Pancreas (tissue), 10 donors: ENCODE measurements at places on chromosomes 12 and 14.
A peak's percentile ranks its signal among the peaks of the same experiment; 100 is the strongest.

DNA sequence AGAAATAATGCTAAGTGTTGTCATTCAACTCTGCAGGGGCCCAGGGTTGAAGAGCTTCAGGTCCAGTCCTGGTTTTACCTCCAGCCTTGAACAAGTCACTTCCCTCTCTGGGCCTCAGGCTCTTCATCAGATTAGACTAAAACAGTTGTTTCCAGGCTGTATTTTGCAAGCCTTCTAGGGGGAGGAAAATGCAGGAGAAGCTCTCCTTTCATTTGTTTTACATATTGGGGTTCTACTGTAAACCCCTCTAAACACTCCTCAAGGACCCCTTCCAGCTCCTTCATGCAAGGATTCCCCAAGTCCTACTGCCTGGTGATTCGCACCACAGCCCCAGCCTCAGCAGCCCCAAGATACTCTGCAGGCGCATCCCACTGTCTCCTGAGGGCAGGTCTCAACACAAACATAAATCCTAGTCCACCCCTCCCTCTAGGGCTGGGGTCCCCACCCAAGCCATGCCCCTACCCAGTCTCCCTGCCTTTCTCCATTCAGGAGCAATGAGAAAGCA is 2.7 kb downstream of the SDR9C7 start:
- DNase-seq: no peak

- no peak for DNase-seq
Observed at GRCh38 chr12:76041406-76041805, 9.8 kb upstream of the PHLDA1 start.

DNA sequence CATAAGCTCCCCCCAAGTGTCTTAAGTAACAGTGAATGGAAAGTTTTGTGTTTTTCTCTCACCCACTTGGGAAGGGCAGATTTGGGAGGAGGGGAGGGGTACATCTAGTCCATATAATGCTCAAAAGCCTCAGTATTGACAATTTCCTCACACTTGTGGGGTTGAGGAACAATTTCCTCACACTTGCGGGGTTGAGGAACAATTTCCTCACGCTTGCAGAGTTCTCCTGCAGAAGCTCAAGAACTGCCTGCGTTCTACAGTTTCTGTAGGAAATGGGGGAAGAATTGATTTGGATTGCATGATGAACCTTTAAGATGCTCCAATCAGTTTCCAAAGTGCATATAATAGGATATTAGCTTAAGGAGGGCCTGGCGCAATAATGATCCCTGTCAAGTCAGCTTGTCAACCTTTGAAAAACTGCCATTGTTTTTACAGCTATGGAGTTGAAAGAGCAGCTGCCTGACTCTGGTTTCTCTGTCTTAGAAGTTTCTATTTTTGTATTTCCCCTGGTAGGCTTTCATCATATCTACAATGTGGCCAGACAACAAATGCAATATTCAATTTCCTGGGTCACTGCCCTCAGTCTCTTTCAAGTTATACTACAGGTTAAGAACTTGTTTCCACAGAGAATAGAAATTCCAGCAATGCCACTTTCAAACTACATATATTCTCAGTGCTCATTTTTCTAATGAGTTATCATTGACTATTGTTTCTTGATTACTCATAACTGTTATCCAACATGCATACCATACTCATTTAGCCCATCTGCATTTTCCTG is 66.5 kb downstream of the PLEKHG7 start:
- DNase-seq: no peak

DNA sequence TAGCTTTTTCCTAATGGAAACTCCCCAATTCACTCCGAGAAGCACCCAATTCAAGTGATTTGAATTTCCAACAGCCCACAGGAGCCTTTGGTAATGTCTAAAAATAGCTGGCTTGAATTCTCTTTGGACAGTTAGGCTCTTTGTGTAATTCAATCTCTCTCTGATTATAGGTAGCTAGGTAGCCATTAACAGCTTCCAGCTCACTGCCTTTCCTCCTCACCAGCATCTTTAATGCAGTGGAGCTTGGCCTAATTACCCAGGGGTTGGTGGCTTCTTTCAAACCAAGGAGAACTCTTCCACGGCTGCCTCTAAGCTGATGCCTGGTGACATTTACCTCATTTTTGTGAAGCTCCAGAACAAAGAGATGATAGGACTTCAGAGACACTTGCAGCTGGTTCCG is 86.4 kb downstream of the WSCD2 start:
- no peak for DNase-seq

GRCh38 chr14:92887157-92887556 is 35.8 kb upstream of the CHGA start:
- no peak for DNase-seq

GRCh38 chr14:85313560-85314207 is 216.3 kb upstream of the FLRT2 start:
- no peak for DNase-seq

- peak; percentile 7 for DNase-seq
Observed at GRCh38 chr12:52523824-52524223, 3.6 kb upstream of the KRT5 start.

DNA sequence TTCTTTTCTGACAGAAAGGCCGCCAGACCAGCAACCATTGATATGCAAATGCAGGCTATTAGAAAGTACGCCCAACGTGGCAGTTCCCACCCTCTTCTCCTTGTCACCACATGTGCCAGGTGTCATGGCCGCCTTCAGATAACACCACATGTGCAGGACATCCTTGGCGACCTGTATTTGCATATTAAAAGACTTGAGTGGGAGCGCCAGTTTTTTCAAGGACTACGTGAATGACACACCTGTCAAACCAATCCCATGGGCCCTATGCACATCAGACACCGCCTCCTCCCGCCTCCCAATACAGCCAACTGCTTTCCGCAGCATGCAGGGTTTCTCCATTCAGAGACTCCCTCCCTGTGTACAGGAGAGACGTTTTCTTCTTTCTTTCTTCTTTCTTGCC is 318.6 kb upstream of the FAR2 start:
- DNase-seq: no peak

- DNase-seq: no peak
Observed at GRCh38 chr14:58298477-58299400, at the start of gene ARID4A. TSS of gene ARID4A (plus strand) at chr14:58298555. CDS start at chr14:58299855, 1,300 bp downstream.

- DNase-seq: no peak
Observed at GRCh38 chr12:120783197-120783596, 57.6 kb downstream of the ACADS start.

GRCh38 chr12:58051378-58051777 is 110.0 kb downstream of the ATP23 start:
- no peak for DNase-seq

GRCh38 chr14:65471038-65471878 is 58.7 kb downstream of the FUT8 start:
- no peak for DNase-seq

DNA sequence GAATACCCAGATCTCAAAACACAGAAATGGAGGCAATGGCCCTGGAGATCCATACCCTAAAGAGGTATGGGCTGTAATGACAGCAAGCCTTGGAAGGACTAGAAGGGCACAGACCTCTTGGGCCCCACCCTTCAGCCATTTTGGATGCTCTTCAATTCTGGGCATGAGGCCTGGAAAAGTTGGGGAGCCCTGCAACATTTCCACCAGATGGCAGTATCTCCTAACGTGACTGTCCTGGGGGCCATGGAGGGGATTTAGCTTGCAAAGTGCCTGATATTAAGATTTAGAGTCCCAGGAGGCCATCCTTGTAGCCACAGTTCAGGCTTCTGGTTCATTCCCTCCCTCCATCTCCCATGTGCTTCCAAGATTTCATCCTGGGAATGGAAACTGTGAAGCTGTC is 30.2 kb downstream of the KCNA5 start:
- no peak for DNase-seq

DNA sequence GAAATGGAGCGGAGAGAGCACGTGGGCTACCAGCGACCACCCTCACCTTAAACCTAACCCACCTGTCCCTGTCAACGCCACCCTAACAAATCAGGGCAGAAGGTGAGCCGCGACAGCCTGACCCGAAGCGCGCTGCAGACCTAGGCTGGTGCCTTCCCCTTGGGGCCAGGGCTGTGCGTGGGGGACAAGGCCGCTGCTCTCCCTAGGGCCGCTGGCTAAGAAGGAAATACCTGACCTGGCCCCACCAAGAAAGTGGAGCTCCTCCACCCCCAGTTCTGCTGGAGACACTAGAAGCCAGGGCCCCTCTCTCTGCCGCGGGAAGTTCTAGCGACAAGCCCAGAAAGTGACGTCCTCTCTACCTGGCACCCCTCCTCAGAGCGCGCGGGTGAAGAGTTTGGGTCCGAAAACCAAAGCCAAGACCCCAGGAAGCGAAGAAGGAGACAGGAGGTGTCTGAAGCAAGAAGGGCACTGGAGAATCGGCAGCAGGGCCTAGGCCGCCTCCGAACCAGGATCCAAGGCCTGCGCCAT is 7.5 kb downstream of the SIX1 start:
- no peak for DNase-seq

DNA sequence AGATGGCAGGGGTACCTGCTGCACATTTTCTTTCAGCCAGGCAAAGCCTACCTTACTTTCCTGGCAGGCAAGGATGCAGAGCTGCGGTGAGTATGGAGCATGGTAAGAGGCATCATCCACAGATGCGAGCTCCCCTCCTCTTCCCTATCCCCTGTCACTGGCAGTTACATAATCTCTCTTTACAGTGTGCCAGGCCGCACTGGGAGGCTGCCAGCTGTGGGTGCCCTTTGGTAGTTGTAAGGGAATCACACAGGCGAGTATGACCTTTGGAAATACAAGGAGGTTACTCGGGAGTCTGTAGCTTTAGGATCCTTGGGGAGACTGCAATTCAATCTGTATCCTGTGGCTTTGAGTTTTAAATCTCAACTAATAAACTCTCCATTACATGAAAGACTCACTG is 132.5 kb downstream of the KTN1 start:
- DNase-seq: no peak

DNA sequence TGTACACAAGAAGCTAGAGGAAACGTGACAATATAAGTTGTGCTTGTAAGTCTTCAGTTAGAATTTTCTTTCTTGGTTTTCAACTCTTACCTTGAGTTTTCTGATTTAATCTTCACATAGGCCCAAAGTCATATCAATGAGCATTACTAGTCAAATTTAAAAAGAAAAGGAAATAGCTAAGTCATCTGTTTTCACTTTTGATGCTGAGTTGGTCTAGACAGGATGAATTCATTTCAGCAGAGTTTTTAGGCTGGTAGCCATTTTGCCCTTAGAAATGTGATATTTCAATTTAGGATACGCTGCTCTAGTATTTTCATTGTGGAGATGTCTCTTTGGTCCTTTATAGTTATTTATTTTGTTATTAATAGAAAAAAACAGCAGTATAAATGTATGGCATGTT is 44.6 kb upstream of the KRAS start:
- no peak for DNase-seq

- no peak for DNase-seq
Observed at GRCh38 chr14:34051966-34052657, 101.2 kb upstream of the EGLN3 start.

- no peak for DNase-seq
Observed at GRCh38 chr14:88476825-88477224, 78.0 kb downstream of the PTPN21 start.

DNA sequence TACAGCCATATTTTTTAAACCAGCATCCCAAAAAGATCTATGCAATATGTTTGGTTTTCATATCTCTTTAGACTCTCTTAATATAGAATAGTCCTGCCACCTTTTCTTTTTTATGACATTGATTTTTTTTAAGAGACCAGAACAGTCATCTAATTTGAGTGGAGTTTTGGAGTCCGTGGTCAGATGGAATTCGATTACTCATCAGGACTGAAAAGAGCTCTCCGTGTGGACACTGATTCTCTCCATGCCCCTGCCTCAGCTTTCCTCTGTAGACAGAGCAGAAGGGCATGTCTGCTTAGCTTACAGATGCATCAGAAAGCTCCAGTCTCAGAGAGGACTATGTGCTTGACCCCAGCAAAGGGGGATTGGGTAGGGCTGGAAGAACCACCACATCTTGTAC is 27.8 kb downstream of the SMCO2 start:
- DNase-seq: no peak

- DNase-seq: no peak
Observed at GRCh38 chr12:43969882-43970281, 134.0 kb downstream of the TMEM117 start.

DNA sequence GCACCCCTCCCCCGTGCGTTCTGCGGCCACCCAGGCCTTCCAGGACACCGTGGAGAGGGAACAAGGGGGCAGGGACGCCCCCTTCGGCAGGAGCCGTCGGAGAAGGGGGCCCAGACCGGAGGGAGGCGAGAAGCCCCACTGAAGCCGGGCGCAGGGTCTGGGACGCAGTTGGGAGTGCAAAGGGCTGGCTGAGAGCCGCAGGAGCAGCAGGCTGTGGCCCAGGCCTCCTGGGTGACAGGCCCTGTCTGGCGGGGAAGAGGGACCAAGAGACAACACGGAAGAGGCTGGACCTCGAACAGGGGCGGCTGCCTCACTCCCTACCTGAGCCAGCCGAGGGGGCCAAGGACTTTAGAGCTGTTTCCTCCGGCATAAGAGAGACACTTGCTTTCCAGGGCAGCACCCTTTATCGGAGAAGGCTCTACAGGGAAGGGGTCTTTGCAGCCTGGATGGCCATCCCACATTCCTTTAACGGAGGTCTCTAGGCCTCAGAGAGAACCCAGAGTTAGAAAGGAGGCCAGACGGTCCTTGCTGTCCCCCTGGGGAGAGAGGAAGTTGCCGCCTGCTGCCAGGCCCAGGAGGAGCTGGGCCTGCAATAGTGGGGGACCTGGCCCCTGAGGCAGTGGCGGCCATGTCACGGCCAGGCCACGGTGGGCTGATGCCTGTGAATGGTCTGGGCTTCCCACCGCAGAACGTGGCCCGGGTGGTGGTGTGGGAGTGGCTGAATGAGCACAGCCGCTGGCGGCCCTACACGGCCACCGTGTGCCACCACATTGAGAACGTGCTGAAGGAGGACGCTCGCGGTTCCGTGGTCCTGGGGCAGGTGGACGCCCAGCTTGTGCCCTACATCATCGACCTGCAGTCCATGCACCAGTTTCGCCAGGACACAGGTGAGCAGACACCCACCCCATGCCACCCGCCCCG is 1.3 kb downstream of the DTX1 start:
- DNase-seq: peak; percentile 71

DNA sequence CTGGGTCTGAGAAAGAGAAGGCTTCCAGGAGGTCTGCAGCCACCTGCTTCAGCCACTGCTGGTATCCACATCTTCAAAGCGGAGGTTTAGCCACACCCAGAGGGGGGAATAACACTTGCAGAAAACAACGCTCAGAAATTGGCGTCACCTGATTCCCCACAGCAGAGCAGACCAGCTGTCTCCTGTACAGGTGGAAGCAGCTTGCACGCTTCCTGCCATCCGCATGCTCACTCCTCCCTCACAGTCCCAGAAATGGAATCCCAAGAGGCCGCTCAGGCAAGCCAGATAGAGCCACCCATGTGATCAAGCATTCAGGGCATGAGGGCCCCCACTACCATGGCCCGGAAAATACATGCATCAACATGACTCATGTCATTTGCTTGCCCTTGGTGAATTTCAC is 112.2 kb upstream of the DIO3 start:
- no peak for DNase-seq

- no peak for DNase-seq
Observed at GRCh38 chr14:65794674-65795279, 382.2 kb downstream of the FUT8 start.

- DNase-seq: no peak
Observed at GRCh38 chr12:88243982-88244381, 101.9 kb downstream of the TMTC3 start.

DNA sequence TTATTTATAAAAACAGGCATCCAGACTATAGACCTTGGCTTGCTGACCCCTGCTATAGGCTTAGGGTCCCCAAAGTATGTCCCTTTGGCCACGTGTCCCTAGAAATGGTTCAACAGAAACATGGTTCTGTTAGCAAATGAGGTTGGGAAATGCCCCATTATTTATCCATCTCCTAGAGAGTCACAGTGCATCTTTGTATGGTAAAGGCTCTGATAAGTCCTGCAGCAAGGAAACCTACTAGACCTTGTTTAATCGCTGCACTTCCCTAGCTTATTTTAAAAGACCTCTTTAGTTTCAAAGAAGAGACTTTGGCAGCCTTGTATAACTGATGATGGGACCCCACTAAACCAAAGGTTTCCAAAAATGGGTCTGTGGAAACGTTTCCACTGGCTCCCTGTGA is 471.5 kb downstream of the MED13L start:
- DNase-seq: no peak
